Coronary artery (tissue), 2 donors: ENCODE measurements at places on chromosomes 16 and 17.

DNA sequence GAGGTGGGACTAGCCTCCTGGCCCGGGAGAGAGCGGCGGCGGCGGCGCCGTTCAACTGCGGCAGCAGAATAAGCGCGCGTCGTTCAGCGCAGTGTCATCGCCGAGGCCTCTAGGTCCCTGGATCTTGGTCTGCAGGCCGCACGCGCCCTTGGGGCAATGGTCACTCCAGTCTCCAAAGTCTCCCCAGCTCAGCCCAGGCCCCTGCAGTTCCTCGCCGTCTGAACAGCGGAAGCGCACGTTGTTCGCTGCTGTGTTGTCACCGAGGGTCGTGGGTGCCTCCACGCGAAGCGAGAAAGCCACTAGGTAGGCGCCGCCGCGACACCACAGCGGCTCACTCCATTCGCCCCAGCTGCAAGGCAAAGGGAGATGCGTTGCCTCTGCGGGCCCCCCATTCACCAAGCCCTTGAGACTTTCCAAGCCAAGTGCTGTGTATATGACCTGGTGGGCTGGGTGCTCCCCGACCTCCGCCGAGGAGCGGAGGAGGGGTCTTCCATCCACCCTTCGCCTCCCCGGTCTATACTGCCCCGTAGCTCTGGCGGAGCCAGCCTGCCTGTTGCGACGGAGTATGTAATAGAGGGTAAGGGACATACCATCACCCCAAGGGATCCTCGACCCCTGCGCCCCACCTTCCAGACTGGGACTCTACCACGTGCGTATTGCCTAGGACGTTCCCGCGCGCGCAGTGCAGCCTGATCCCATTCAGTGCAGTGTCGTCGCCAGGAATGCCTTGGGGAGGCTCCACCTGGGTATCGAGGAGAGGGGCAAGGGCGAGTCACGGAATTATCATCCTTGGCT lies 656 bp downstream of the VMO1 start:
- DNase-seq, result no peak

DNA sequence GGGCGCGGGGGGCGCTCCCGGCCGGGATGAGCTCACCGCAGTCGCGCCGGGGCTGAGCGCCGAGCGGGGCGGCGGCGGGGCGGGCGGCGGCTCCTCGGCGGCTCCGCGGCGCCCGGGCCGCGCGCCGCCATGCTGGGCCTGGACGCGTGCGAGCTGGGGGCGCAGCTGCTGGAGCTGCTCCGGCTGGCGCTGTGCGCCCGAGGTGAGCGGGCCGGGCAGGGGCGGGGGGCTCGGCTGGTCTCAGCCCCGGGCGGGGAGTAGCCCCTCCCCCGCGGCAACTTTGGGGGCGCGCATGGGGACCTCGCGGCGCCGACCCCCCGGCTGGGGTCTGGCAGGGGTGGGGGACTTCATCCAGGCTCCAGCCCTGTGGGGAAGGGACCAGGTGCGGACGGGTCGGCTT lies at the start of gene ARHGDIG:
Gene ARHGDIG (plus strand): TSS at position 40 of the 400 bp plus-strand sequence. CDS start 90 bp downstream, at position 130.
- no peak for DNase-seq

GRCh38 chr16:85753559-85753958 lies 2.7 kb upstream of the C16orf74 start:
- no peak for DNase-seq

- no peak for DNase-seq
Observed at GRCh38 chr16:19830902-19831560, 53.6 kb downstream of the GPRC5B start.

DNA sequence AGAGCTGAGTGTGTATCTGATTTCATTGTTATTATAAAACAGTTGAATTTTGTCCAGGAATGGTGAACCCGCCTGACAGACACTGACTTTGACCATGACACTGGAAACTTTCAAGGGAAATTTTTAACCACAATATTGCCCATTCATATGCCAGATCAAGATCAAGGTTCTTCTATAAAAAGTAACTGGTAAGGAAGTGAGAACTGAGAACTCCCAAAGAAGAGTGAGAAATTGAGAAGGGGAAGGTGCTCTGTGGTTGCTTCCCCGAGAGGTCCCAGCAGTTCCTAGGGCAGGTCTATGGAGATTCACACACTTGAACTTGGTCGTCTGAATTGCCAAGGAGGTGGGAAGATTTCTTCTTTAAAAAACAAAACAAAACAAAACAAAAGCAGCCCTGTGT lies 27.3 kb downstream of the SLC6A4 start:
- no peak for DNase-seq

DNA sequence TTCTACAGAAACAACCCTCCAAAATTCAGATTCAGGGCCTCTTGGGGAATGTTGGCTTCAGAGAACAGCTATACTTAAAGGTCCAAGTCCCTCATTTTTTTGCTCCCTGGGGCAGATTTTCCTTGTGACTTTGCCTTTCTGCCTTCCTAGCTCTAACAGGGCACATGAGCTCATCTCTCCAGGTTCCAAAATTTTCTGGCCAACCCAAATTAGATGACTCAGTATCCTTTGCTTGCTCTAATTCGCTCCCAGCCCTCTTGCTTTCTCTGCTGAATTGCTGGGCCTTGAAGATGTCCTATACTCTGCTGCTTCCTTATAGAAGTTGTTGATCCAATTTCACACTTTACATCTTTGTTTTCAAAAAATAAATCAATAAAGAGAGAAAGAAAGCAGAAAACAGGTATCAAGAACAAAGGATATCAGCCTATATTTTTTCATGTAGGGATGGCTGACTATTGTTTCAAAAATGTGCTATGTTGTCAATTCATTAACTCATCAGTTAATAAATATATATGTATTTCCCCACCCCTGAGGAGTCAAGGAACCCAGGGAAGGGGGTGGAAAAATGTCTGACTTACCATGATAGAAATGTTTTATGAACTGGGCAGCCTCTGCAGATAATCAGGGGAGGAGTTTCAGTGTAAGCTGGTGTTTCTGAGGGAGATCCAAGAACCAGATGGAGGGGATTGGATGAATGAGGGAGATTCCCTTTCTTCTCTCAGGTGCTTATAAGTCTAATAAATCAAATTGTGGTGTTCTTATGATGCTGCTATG lies 1.0 kb upstream of the KRTAP4-2 start:
- no peak for DNase-seq

- DNase-seq, result no peak
Observed at GRCh38 chr17:19644493-19645210, 3.9 kb upstream of the ALDH3A2 start.

DNA sequence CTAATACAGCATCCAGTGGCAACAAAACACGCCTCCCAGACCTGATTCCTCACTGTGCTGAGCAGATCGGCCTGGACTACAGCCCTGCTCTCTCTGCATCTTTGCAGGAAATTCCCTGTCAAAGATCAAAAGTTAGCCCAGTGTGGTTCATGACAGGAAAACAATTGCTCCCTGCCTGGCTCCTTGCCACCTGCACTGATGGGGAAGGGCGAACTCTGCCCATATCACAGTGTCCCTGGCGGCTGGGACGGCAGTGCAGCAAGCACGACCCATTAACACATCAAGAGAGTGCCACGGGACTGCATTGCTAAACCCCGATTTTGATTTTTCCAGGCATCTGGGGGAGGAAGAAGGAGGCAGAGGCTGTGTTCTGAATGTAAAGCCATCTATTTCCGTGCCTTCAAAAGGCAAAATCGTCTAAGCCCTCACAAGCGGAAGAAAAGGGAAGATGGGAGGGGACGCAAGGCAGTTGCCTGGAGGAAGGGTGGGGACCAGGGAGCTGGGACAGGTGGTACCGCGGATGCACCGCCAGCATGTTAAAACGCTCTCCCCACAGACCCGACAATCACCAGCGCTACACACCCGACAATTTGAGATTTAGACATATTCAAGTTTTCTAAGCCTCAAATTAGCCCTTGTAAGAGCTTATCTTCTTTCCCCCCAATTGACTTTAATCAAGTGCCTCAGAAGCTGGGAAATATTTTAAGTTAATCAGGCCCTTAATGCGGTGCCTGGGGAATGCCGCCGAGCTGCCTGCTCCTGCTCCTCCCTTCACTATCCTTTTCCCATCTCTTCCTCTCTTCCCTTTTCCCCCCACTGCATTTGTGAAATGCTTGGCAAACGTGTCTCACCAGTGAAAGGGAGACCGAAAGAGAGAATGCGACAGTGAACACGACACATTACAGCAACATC lies 238.8 kb upstream of the CDH5 start:
- DNase-seq, result no peak

DNA sequence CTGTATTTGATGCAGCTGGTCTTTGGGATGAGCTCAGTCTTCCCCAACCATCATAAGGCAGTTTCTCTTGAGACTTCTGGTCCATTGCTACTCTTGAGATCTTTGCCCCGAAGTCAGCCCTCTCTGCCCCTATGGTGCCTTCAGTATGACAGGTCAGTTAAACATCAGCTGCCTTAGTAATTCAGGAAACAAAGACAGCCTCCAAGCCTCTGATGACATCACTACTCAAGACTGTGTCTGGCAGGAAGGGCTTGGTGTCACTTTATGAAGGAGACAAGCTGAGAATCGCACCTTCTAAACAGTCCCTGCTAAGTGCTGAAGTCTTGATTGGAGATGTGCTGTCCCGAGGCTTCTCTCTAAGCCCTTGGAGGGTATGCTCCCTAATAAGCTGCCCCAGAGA lies 104.9 kb upstream of the TBX2 start:
- DNase-seq, result no peak

DNA sequence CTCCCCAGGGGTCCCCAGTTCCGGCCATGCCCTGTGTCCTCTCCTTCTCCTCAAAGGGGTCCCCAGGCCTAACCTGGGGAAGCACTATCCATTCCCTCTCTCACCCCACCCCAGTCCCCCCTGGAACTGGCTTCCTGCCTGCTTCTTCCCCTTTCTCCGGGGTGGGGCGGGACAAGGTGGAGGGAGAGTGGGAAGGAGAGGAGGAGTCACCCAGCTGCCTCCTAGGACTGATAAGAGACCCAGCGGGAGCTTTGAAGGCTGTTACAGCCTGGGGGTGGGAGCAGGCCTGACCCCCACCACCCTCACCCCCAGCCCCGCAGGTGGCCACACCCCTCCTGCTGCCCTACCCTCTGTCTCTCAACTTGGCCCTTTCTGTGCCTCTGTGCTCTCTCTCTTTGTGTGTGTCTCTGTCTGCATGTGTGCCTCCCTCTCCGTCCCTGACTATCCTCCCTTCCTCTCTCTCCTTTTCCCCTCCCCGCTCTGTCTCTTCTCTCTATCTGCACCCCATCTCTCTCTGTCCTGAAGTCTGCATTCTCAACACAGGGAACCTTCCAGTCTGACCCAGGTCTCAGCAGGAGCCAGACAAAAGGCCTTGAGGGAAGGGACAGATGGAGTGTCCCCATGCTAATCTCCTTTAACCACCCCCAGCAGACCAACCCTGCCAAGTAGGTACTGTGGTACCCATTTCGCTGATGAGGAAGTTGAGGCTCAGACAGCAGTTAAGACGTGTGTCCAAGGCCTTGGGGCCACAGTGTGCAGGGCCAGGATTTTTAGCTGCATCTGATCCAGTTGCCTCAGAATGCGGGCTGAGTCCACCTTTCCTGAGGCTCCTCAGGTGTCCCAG lies 66.1 kb downstream of the RAB11FIP4 start:
- no peak for DNase-seq

GRCh38 chr17:5044630-5045029 lies 9.4 kb upstream of the SLC52A1 start:
- DNase-seq, result no peak

DNA sequence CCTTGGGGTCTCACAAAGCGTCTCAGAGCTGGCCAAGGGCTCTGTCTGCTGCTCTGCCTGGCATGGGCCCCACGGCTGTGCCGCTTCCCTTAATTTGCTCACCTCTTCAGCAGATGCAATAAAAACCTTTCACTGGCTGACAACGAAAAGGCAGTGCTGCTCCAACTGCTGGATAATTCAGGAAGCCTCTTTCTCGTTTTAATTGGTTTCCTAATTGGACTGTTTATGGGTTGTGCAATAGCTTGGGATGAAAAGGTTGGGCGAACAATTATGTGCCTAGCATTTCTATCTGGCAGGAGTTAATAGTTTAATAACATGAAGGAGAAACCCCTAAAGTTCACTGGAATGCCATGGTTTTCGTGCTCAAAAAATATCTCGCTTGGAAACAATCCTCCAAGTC lies 234.1 kb upstream of the IRX5 start:
- no peak for DNase-seq

GRCh38 chr17:11840052-11840451 lies 157.2 kb downstream of the ZNF18 start:
- no peak for DNase-seq

- DNase-seq, result no peak
Observed at GRCh38 chr16:87457709-87458423, 35.0 kb downstream of the ZCCHC14 start.
